ENCODE measurements at places on chromosomes 7 and 10.

- no peak for DNase-seq
Observed at GRCh38 chr7:120168066-120168465, 104.9 kb upstream of the KCND2 start.

GRCh38 chr7:2279896-2280295, 34.3 kb downstream of the SNX8 start:
- DNase-seq: no peak

DNA sequence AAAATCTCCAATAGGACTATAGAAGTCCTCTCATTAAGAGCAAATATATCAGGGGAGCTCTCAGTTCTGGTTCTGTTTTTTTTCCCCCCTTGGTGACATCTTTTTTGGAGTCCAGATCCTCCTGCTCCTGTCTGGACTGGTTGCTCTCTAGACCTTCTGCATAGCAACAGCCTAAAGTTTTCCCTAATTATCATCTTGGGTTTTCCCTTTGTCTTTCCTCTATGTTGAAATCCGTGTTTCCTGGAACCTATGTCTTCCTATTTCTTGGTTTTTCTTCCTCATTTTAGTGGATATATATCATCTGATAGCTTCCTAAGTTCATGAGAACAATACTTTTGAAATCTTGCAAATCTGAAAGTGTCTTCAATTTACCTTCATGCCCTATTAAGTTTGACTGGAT, 29.7 kb upstream of the MTERF1 start:
- no peak for DNase-seq

DNA sequence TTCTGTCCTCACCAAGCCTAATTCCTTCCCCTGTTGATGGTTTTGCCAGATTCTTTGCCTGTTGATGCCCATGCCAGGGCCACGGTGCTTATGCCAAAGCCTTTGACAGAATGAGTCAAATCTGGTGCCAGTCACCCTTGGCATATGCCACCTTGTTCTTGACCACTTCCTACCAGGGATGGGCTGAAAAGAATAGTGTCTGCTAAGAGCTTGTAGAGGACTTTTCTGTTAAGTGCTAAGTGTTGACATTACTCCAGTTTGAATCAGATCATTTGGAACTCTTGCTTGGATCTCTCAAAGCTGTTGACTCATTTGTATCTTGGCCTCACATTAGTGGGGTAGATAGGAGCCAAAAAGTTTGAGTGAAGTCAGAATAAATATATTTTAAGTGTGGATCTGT, 661.2 kb downstream of the AUTS2 start:
- DNase-seq: no peak

- no peak for DNase-seq
Observed at GRCh38 chr10:71312811-71313789, 6.0 kb upstream of the SLC29A3 start.

GRCh38 chr7:77473229-77474005, 57.3 kb upstream of the GSAP start:
- no peak for DNase-seq

GRCh38 chr7:45145881-45146280, 11.7 kb upstream of the RAMP3 start:
- no peak for DNase-seq

DNA sequence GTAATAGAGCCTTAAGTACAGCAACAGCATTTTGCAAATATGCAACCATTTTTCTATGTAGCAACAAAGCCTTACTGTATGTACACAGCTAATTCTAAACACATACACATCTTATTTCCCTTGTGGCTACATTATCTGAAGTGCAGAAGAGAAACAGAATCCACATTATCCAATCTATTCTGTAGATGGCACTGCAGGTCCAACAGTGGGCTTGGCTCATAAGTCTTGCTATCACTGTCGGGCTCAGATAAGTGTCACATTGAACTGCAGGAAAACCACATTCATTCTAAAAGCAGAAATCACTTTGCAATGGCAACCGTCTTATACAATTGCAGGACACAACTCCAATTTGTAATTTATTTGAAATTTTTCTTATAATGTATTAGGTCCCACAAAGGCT, 109.8 kb upstream of the NOBOX start:
- no peak for DNase-seq

DNA sequence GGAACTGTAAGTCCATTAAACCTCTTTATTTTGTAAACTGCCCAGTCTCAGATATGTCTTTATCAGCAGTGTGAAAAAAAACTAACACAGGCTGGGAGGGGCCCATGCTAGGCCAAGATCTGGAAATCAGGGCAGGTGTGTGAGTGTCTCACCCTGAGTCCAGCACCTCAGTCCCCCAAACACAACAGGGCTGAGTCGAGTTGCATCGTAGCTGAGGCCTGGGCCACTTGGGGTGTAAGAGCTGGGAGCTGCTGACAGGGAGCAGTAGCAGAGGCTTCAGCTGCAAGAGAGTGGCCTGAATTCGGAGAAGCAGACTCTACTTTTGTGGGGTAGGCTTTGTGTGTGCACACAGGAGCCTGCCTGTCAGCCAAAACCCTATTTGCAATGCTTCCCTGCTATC, 553.1 kb downstream of the PTPRN2 start:
- no peak for DNase-seq

- DNase-seq: no peak
Observed at GRCh38 chr7:24572016-24572392, 1.2 kb upstream of the PALS2 start.

GRCh38 chr7:117176206-117176605, 146.7 kb downstream of the WNT2 start:
- DNase-seq: no peak

- DNase-seq: no peak
Observed at GRCh38 chr10:93106631-93107072, 33.0 kb downstream of the CYP26A1 start.

GRCh38 chr10:88036126-88036525, 172.7 kb downstream of the PTEN start:
- no peak for DNase-seq

GRCh38 chr10:85604136-85604725, 762.4 kb downstream of the GRID1 start:
- no peak for DNase-seq

- DNase-seq: no peak
Observed at GRCh38 chr10:11831520-11831951, 8.4 kb downstream of the PROSER2 start.

DNA sequence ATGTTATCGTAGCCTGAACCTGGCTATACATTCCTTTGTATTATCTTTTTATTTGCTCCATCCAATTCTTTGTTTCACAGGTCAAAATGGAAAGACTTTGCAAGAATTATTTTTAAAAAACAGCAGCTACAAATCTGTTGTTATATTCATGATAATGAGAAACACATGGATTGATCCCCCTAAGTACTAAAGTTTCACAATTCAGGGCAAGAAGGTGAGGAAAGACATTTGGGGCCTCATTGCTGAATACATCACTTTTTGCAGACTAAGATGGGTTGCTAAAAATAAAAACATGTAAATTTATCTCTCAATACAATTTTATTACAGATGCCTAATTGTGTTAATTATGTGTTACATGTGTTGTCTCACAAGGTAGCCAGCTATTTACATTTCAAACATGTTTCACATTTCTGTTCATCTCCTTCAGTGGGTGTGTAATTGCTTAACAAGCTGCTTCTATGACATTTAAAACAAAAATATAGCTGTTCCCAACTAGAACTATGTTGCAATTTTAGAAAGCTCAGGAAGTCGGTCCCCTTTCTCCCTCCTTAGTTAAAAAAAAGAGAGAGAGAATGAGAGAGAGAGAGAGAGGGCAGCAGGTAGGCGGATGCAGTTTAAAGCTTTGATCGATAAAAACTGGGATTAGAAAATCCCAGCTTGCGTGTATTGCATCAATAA, 606.3 kb upstream of the FZD8 start:
- DNase-seq: no peak

- no peak for DNase-seq
Observed at GRCh38 chr10:78492424-78492823, 458.8 kb downstream of the RPS24 start.

- DNase-seq: peak; percentile 68
Observed at GRCh38 chr7:150368884-150369747, 494 bp downstream of the REPIN1 start.

- DNase-seq: no peak
Observed at GRCh38 chr7:100372694-100373093, 593 bp upstream of the PILRA start.

DNA sequence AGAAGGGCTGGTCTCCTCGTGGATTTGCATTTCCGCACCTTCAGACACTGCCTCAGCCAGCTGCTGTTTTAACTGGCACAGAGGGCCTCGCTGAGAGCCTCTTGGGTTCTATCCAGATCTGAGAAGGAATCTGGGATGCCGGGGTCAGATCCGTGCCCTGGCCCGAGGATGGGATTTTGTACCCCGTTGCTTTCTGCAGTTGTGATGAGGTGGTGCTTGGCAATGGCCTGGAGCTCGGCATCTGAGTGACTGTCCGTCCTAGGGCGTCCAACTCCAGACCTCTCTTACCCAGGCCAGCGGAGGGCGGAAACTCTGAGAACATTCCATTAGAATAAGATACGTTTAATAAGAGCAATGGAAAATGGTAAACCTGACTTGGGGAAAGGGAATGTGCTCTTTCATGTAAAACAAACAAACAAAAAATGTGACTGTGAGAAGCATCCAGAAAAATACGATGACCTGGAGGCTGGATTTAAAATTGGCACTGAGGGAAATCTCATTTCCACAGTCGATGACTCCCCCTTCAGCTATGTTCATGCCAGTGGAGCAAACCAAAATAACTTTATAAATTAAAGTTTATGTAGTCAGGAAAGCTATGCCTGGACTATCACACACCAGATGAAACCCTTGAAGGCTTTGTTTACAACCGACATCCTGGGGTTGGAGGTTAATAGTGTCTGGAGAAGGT, 39.6 kb downstream of the GRK5 start:
- no peak for DNase-seq

DNA sequence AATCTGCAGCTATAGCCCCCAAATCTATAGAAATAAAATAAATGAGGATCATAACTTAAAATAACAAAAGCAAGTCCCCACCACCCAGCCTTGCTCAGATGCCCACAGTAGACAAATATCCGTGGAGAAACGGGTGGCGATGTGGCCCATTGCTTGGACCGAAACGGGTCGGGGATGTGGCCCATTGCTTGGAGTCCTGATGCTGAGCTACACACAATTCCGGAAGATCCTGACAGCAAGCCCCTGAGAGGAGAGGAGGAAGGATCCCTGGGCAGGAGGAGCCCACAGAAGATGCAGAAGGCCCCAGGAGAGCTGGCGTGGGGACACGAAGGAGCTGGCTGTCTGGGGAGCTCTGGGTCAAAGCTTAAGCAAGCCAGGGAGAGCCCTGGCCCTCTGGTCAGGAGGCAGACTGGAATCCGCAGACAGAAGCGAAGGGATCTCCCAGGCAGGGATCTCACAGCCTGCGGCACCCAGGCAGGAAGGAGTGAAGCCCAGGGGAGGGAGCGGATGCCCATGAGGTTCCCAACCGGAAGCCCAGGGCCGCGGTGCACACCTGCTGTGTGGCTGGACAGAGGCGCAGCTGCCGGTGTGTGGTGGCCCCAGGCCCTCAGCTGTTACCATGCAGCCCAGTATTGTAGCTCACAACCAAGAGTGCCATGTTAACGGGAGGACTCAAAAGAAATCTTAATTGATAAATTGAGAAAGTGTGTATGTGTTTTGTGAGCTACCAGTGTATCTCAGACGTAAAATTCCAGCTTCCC, 138.8 kb downstream of the ADARB2 start:
- no peak for DNase-seq

- no peak for DNase-seq
Observed at GRCh38 chr10:121860810-121861209, 67.0 kb downstream of the ATE1 start.

- no peak for DNase-seq
Observed at GRCh38 chr10:80322158-80322557, 32.7 kb upstream of the MAT1A start.

DNA sequence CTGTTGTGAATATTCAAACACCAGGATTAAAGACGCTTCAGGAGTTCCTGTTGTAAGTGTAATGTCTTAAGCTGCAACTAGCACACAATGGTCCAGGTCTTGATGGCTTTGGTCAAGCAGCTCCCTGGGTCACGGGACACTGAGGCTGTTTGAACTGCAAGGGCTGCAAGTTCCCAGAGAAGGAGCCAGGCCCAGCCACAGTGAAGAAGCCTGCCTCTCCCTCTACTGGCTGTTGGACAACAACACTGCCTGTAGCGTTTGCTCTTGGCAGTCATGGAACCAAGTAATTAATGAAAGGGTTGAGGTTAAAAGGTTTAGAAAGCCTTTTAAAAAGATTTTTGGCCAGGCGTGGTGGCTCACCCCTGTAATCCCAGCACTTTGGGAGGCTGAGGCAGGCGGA, 31.9 kb upstream of the GUSB start:
- no peak for DNase-seq

DNA sequence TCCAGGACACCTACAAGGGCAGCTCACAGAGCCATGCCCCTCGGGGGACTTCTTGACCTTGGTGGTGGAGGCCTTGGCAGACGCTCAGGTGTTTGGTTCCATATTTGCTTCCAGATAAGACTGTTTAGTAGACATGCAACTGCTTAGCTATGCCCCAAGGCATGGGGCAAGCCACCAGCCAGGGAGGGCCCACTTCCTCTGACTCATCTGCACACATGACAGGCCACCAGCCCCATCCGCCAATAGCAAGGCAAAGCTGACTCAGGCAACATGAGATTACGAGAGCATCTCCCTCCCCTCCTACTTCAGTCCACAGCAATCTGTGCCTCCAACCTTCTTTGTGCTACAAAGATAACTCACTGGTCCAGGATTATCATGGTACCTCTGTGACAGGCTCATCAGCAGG, 54.9 kb downstream of the KCNMA1 start:
- DNase-seq: no peak

DNA sequence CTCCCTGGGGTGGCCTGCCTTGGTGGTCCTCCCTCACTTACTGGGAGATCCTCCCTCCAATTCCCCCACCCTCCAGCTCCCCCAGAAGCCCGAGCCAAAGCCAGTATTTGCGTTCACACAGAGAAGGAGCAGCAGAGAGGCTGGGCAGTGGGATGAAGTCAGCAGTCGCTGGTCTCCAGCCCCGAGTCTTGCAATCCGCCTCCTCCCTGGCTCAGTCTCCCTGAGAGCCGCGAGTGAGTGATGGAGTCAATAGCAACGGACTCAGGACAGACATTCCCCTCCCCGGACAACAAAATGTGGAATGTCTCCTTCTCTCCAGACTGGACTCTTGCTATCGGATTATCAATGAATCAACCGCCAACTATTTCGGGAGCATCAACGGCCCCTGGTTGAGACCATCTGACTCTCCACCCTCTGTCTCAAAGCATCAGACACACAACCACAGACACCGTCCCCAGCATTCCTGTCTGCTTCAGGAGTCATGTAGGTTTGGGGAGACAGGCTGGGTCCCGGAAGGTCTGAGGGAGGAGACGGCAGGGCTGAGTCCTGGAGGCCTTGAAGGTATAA, 178.4 kb downstream of the SH3PXD2A start:
- DNase-seq: no peak

GRCh38 chr7:63104666-63105065, 894.0 kb upstream of the ZNF722 start:
- DNase-seq: no peak

DNA sequence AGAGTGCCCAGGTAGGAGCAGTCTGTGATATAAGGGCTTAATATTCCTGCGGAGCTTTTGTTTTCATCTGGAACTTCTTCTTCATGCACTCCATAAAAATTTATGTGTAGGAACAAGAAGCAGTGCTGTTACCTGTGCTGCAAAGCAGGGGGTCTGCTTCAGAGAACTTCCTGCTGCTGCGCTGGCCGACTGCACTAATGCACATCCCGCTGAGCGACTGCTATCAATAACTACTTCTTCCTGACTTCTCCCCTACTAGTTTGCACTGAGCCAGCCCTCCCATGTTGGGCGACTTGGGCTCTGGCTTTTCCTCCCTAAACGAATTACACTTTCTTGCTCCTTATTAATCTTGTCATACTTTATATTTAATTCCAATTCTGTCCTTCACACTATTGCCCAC, 150.3 kb downstream of the NEBL start:
- DNase-seq: no peak

- DNase-seq: no peak
Observed at GRCh38 chr7:101945034-101945758, 127.8 kb downstream of the CUX1 start.

Data from memory B cell (primary cell).